ENCODE measurements at places on chromosomes 7 and 10.

- no peak within 1 kb of the TSS for H3K27ac ChIP-seq
- no peak for DNase-seq
- no peaks in the 10 kb centered on the region for H3K36me3 ChIP-seq
- no peaks in the 10 kb centered on the region for H3K27me3 ChIP-seq
- peak within 1 kb of the TSS; percentile 1 for H3K4me3 ChIP-seq
Observed at GRCh38 chr7:84194484-84195271, at the start of gene SEMA3A. Gene SEMA3A (minus strand): TSS chr7:84194789. CDS start chr7:84194586, 203 bp downstream.

- H3K4me1 ChIP-seq: peaks cover 5% of the 10 kb centered on the region
- no peaks in the 10 kb centered on the region for H3K27me3 ChIP-seq
Observed at GRCh38 chr7:7569615-7570014, 2.9 kb downstream of the MIOS start.

DNA sequence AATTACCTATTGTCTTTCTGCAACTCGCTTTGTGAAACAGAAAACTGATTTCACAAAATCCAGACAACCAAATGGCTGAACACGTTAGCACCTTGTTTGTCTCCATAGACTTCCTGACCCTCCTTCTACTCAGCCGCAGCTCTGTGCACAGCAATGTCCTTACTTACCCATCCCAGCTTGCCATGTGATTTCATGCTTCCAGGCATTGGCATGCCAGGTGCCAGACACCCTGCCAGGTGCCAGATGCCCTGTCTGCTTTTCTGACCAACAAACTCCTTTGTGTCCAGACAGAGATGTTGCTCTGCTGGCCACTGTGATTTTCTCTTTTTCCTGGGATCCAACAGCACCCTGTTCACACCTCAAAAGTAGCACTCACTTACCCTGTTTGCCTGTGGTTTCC, 16.1 kb upstream of the FAM170B start:
- DNase-seq: no peak
- no peaks in the 10 kb centered on the region for H3K36me3 ChIP-seq
- no peak overlapping the region for H3K27ac ChIP-seq
- H3K4me3 ChIP-seq: no peak overlapping the region
- no peaks in the 10 kb centered on the region for H3K27me3 ChIP-seq
- no peaks in the 10 kb centered on the region for H3K4me1 ChIP-seq

- H3K36me3 ChIP-seq: no peaks in the 10 kb centered on the region
- H3K27me3 ChIP-seq: no peaks in the 10 kb centered on the region
- H3K4me3 ChIP-seq: no peak overlapping the region
- no peak for DNase-seq
- no peak overlapping the region for H3K27ac ChIP-seq
Observed at GRCh38 chr10:49518982-49519578, 19.8 kb downstream of the ERCC6 start.

DNA sequence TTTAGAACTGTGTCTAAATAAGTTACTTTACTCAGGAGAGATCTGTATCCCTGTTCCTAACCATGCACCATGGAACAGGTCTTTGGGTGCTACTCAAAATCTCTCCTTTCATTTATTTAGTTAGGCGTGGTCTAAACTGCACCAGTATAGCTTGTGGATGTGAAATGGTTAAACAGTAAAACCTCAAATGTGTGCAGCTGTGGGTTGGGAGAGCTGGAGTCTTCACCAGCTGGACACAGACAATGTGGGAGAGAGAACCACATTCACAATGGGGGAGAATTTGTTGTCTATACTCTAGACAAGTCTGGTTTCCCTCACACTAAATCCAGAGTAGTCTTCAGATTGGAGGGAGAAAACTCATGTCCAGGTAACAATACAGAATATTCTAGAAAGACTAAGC, 31.2 kb upstream of the IKZF1 start:
- H3K4me3 ChIP-seq: no peak overlapping the region
- H3K27me3 ChIP-seq: no peaks in the 10 kb centered on the region
- no peak for DNase-seq
- H3K27ac ChIP-seq: no peak overlapping the region
- no peaks in the 10 kb centered on the region for H3K4me1 ChIP-seq

DNA sequence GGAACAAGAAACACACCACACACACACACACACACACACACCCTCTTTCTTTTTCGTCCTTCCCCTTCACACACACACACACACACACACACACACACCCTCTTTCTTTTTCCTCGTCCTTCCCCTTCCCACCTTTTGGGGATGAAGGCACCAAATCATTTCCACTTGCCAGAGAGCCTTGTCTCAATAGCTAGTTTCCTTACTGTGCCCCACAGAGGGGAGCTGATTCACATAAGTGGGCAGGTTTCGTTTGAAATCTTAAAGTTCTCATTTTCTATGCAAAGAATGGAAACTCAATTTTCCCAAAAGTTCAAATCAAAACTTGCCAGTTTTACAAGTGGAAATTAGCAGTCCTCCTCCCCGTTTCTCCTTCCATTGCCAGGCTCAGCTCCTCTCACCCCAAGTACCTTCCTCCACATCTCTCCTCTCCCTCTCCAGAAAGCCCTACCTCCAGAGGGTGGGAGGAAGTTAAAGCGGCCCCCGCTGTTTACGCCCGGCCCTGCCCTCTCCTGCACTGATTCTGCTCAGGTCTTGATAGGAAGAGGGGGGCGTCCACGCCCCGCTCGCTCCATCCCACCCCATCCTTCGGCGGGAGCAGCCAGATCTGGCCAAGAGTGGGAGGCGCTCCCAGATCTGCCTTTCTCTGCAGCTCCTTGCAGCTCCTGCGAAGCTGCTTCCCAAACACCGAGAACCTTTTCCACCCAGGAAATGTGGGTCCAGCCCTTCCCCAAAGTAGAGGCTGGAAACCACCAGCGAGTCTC, 1.3 kb downstream of the CTTNBP2 start:
- H3K27me3 ChIP-seq: no peaks in the 10 kb centered on the region
- peak overlapping the region; percentile 6 for H3K27ac ChIP-seq
- peak overlapping the region; percentile 66 for H3K4me3 ChIP-seq
- DNase-seq: peak; percentile 51
- peaks cover 3% of the 10 kb centered on the region for H3K4me1 ChIP-seq
- H3K36me3 ChIP-seq: no peaks in the 10 kb centered on the region

DNA sequence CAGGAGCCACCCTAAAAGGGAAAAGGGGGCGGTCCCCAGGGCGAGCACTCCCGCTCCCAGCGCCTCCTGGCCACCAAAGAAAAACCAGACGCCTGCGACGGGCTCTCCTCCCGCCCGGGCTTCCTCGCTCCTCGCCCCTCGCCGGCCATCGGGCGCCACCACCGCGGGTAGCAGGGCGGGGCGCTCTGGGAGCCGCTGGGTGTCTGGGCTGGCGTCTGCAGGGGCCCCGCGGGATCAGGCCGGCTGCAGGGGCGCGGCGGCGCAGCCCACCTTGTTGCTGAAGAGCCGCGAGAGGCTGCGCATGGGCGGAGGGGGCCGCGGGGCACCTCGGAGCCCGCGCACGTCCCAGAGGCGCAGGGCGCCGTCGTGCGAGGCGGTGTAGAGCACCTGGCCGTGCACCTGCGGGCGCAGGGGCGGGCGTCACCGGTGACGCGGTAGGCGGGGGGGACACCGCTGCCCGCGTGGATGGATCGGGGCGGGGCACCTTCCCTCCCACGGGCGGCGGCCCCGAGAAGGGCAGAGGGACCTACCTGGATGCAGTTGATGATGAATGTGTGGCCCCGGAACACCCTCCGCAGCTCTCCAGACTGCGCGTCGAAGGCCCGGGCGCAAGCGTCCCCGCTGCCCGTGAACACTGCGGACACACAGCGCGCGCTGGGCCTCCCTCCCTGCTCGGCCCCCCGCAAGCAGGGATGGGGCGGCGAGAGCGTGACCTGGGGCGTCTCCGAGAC, 28.3 kb downstream of the WDR86 start:
- DNase-seq: no peak
- H3K36me3 ChIP-seq: no peaks in the 10 kb centered on the region
- no peak overlapping the region for H3K27ac ChIP-seq
- H3K27me3 ChIP-seq: peaks cover 3% of the 10 kb centered on the region

DNA sequence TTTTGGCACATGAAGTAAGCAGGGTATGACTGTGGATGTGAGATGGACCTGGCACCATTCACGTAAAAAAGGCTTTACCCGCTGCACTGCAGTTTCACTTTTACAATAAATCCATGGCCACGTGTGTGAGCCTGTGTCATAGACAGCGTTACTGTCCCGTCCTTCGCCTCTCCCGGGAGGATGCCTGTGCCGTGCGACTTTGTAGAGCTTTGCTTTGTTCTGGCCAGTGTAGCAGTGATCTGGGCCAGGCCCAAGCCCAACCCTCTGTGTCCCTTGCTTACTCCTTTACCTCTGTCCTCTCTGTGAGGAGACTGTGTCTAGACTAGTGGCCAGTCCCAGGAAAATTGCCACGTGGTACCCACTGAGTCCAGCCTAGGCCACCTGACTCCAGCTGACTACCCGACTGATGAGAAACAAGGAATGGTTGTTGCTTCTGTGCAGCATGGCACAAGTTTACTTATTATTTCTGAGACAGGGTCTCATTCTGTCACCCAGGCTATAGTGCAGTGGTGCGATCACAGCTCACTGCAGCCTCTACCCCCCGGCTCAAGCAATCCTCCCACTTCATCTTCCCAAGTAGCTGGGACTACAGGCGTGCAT, 48.1 kb downstream of the JAKMIP3 start:
- no peak overlapping the region for H3K4me3 ChIP-seq
- no peak for DNase-seq
- H3K27me3 ChIP-seq: no peaks in the 10 kb centered on the region
- no peaks in the 10 kb centered on the region for H3K4me1 ChIP-seq
- H3K36me3 ChIP-seq: no peaks in the 10 kb centered on the region
- H3K27ac ChIP-seq: no peak overlapping the region

Measured in ovary (tissue), 10 donors.